ENCODE measurements at places on chromosomes 2 and 18.
A peak's percentile ranks its signal among the peaks of the same experiment; 100 is the strongest.

- no peak for DNase-seq
Measured at GRCh38 chr2:128170776-128171175, 79.8 kb downstream of the UGGT1 start.

DNA sequence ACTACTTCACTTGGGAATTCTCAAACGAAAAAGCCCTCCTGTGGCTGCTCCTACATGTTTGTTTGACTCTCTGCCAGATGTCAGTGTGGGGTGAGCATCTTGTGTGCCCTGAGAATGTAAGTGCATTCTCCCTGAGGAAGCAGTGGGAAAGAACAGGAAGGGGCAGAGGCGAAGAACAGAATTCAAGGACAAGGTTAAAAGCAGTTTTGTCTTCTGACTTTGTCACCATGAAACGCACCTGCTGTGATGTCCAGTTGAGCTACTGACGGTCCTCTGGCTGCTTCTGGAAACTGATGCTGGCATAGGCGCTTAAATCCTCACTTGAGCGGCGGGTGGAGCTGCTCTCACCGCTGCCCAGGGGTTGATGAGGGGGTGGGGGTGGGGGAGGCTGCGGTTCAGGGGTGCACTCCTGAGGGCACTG, 4.9 kb downstream of the IRS1 start:
- peak; percentile 25 for DNase-seq

DNA sequence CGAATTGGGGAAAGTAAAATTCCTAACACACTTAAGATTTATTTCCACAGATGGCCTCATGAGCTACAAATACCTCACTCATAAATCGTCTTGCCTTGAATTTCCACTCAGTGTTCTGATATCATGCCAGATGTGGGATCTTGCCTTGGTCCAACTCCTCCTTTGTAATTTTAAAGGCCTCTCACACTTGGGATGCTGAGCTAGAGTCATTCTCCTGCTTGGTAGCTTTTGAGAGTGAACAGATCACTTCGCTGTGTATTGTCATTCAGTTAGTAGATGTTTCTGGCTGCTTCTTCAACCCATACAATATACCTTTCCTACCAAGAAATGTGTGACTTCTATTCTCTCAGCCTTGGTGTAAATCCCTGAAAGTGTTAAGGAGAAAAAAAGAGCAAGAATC, 309.2 kb downstream of the NRXN1 start:
- no peak for DNase-seq

DNA sequence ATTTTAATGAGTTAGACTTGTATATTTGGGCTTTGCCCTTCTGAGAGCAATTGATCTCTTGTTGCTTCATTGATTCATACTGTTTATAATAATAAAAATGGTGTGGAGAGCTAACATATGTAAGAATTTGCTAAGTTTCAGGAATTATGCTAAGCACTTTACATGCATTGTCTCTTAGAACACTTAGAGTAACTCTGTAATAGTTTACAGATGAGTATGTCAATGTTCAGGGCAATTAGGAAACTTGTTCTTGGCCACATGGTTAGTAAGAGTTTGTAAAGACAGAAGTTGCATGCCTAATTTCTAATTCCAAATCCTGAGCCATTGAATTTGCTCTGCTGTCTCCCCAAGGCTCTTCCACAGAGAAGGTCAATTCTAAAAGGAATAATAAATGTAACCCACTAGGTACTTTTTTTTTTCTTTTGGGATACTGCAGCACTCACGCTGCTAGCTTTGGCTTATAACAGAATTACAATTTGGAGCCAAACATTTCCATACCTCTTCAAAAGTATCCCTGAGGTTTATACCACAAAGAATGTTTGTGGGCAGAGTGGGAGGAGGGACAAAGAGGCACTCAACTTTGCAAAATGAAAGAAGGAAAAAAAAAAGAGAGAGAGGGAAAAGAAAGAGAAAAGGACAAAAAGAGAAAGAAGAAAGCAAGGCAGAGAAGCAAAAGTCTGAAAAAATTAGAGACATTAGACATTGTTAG, 232.4 kb downstream of the CALCRL start:
- DNase-seq: no peak

DNA sequence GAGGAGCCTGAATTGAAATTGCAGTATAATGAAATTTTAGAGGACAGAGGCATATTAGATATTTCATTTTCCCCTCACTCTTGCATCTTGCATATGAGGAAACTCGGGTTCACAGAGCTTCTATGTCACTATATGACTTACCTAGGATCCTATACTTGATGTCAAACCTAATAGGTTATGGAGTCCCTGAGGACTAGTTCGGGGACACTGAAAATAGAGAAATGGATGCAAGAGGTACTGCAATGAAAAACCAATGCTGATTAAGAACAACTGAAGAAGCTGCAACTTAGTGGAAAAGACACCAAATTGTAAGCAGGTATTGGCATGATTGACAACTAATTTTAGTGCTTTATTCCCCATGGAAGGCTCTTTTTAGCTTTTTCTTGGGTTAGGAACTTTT, 210.1 kb downstream of the IKZF2 start:
- DNase-seq: no peak

GRCh38 chr18:2572171-2572569, 813 bp downstream of the NDC80 start:
- DNase-seq: no peak

GRCh38 chr2:241180495-241180894, 8.0 kb upstream of the ANO7 start:
- no peak for DNase-seq

- no peak for DNase-seq
Measured at GRCh38 chr2:54099829-54100585, 15.4 kb upstream of the ACYP2 start.

GRCh38 chr2:164314148-164314547, 307.1 kb downstream of the GRB14 start:
- peak; percentile 78 for DNase-seq

GRCh38 chr2:16437189-16437588, 228.4 kb downstream of the CYRIA start:
- DNase-seq: no peak

DNA sequence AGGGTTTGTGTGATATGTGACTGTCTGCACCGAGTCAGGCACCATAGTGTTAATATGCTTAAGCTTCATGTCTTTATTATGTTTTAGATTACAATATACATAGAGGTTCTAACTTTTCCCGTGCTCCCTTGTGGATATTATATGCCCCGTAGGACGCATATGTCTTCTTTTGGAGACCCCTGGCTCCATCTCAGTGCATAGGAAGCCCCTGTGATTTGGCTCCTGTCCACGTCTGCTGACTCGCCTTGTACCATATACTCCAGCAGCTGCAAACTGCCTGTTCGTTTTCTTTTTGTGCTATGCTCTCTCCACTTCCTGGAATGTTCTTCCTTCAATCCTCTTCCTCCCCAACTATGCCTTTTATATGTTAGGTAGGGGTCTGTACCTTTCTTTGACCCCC, 110.9 kb downstream of the PTRHD1 start:
- no peak for DNase-seq

DNA sequence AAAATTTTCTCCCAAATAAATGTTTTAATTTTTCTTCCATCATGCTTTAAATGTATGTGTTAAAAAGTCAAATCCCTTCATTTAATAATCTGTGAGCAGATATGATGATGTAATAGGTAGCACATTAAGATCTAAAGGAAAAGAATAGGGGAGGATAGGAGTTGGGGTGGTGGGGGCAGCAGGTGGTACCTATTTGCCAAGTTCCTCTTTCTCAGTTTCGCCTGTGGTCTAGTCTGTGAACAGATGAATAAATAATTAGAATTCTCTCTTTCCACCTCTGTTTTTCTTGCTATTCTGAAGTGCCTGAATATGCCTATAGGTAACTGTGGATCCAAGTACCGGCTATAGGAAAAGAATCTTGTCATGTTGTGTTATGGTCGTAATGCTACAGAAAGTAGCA, 152.5 kb downstream of the NRXN1 start:
- DNase-seq: no peak

DNA sequence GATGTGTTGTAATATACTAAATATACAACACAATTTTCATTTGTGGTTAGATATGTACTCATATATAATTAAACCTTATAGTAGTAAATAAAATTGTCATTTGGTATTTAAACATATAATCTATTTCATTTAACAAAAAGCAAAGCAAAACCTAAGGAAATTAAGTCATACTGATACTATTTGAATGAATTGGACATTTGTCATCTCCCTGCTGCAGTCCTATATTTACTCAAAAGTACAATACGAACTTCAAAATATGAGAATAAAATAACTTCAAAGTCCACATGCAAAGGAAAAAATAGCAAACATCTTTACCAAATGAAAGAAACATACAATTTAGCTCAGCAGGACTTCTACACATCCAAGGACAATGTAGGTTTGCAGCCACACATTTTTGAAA, 11.8 kb upstream of the HAT1 start:
- DNase-seq: no peak

GRCh38 chr2:136482966-136483365, 282.4 kb upstream of the THSD7B start:
- no peak for DNase-seq

GRCh38 chr2:98496750-98497493, 52.3 kb downstream of the INPP4A start:
- DNase-seq: no peak

- DNase-seq: peak; percentile 27
Measured at GRCh38 chr2:57906152-57906732, 140.4 kb upstream of the VRK2 start.

GRCh38 chr2:159290289-159290907, 3.9 kb upstream of the WDSUB1 start:
- peak; percentile 30 for DNase-seq

DNA sequence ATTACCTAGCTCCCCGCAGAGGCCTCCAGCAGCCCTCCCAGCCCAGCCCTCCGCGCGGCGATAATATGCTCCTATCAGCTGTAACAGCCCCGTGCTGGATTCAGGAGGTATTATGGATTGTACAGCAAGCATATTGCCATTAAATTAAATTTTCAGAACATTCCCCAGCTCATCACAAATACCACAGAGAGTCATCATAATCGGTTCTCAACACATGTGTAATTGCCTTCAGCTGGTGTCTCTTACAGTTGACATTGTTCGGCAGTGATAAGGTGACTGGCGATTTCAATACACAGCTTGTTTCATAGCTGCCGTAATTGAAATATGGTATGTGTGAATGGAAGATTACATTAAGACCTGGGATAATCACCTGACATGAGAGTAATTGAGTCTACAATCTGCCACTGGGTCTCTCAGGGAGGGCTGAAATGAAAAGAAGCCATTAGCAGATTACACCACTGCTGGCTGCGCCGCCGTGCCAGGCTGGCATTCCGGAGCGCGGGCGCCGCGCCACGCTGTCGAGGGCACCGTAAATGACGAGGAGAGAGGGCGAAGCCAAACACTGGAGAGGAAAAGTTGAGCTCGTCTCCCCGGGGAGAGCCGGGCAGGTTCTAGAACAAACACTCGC, 549.4 kb upstream of the SALL3 start:
- DNase-seq: peak; percentile 68

DNA sequence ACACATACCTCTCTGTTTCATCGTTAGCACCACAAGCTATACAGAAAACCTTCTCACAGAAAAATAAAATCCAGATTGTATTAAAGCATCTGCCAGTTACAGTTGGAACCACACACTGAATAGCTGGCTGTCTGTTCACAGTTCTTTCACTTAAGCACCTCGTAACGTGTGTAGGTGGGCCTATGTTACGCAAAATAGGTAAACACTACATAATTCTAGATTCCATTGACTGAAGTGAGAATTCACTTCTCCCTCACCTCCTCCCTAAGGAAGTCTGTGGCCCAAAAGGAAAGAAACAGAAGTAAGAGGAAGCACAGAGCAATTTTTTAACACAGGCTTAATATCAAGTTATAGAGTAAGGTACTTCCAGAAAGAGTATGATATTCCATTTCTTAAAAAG, 24.9 kb downstream of the PELI1 start:
- no peak for DNase-seq

- no peak for DNase-seq
Measured at GRCh38 chr2:69962986-69963730, 1.7 kb upstream of the ASPRV1 start.

GRCh38 chr18:37913051-37913450, 347.5 kb upstream of the CELF4 start:
- DNase-seq: no peak

DNA sequence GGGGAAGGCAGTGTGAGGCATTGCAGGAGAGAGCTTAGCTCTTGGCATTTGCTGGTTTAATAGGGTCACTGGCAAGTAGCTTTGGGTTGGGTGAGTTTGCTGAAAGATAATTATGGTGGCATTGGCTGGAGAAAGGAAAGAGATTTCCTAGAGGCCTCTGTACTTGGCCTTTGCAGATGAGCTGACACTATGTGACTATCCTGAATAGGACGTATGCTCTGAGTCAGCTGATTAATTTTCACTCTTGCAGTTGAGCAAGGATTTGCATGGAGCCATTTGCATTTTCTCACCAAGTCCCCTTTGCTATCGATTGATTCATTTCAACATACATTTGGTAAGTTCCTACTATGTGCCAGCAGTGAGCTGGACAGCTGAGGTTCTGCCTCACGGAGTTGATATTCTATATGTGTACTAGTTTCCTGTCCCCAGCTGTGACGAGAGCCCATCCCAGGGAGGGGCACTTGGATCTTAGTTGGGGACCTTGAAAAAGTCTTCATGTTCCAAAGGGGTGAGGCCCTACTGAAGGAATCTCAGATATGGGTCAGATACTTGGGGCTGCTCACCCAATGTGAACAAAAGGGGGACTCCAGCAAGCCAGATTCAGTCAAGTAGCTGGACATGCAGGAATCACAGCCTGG, 245.7 kb downstream of the LOXHD1 start:
- no peak for DNase-seq

DNA sequence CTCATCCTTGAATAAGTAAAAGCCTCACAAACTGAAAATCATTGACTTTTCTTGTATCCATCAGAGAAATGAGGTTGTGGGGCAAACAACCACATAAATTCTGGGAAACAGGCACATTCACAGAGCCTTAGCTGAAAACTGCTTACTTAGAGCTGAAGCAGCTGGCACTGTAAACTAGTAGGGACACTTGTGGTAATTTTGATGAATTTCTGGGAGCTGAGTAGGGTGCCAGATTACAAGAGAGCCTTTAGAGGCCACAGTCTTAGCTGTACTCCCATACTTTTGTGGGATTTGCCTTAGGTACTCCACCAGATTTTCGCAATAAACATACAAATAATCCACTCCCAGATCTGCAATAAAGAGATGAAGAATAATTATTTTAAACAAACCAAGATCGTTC, 315.2 kb downstream of the TMX3 start:
- no peak for DNase-seq

DNA sequence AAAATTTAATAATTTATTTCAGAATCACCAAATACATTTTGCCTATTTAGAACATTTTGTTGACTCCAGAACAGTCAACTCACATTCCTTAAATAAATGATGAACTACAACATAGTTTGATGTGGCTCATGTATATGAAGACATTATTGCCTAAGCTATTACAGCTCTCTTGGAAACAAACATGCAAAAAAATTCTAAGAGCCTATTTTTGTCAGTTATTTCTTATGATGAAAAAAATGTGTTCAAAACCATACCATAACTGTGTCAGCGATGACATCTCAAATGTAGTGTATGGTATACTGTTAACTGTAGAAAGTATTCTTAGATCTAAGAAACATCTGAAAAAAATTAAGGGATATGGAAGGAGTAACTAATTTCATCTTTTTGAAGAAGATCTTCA, 6.3 kb upstream of the EMILIN2 start:
- no peak for DNase-seq

GRCh38 chr2:151840216-151841046, 12.2 kb upstream of the ARL5A start:
- DNase-seq: no peak

All from NCI-H345 (cell line).